Stimulated activated CD8-positive, alpha-beta memory T cell treated with anti-CD3 and anti-CD28 coated beads, Interleukin-2, amount 100 ng/mL, for 48 hours (primary cell): ENCODE measurements at places on chromosomes 3 and 15.

DNA sequence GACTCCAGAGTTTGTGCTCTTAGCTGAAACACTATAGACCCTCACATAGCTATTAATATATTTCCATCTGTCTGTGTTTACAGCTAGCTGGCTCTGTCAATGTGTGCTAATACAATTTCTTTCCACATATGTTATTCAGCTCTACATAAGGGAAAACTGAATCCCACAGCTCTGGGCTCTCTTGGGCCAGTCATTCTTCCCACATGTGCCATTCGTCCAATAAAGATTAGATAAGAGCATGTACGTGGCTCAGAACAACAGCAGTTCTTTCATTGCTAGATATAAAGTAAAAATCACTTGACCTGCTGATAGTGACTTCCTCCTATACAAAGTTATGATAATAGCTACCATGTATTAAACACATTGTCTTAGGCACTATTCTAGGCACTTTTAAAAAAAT lies 2.8 kb upstream of the ILDR1 start:
- no peak for DNase-seq

GRCh38 chr15:67444100-67444499 lies 76.8 kb upstream of the C15orf61 start:
- no peak for DNase-seq

DNA sequence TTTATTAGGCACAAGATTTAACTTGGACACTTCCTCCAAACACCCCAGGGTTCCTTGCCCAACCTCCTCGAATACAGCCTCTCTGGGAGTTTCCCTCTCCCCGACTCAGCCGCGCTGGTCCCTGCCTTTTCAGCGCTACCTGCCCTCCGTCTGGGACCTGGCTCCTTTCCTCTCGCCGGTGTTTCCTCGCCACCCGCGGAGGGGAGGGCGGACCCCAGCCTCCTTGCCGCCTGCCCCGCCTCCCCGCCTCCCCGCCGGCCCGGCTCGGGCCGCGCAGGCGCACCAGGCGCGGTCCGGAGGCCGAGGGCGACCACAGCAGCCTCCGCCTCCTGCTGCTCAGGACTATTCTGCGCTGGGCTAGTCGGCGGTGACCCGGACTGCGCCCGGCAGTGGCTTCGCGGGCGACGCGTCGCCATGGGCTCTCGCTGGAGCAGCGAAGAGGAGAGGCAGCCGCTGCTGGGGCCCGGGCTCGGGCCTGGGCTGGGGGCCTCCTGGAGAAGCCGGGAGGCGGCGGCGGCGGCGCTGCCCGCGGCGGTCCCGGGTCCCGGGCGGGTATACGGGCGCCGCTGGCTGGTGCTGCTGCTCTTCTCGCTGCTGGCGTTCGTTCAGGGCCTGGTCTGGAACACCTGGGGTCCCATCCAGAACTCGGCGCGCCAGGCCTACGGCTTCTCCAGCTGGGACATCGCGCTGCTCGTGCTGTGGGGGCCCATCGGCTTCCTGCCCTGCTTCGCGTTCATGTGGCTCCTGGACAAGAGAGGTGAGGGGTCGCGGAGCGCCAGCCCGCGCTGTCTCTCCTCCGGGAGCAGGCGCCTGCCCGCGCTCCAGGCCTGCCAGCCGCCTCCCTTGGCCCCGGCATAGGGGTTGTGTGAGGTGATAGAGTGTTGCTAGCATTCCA lies at the start of gene SLC49A4:
Gene SLC49A4, plus strand, starts transcription at position 291 of the 895 bp plus-strand sequence. Its CDS starts 124 bp downstream, at position 415.
- peak; percentile 57 for DNase-seq

DNA sequence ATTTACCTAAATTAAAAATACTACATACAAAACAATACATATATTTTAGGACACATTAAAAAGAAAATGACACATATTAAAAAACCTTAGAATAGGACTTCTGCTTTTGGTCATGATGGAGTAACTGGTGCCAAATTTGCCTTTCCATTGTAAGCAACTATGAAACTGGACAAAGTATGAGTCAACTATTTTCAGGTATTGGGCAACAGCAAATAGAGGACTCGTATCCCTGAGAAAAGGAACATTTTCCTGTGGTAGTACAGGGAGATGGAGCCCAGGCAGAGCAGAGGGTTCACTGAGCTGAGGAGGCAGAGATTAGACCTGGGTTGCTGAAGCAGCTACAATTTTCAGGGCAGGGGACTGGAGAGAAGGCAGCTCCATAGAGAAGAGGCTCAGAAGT lies 14.7 kb downstream of the CCR1 start:
- DNase-seq: no peak

GRCh38 chr3:161395115-161396012 lies 24.0 kb upstream of the SPTSSB start:
- DNase-seq: no peak

- no peak for DNase-seq
Observed at GRCh38 chr3:162269636-162270458, 773.2 kb downstream of the OTOL1 start.

DNA sequence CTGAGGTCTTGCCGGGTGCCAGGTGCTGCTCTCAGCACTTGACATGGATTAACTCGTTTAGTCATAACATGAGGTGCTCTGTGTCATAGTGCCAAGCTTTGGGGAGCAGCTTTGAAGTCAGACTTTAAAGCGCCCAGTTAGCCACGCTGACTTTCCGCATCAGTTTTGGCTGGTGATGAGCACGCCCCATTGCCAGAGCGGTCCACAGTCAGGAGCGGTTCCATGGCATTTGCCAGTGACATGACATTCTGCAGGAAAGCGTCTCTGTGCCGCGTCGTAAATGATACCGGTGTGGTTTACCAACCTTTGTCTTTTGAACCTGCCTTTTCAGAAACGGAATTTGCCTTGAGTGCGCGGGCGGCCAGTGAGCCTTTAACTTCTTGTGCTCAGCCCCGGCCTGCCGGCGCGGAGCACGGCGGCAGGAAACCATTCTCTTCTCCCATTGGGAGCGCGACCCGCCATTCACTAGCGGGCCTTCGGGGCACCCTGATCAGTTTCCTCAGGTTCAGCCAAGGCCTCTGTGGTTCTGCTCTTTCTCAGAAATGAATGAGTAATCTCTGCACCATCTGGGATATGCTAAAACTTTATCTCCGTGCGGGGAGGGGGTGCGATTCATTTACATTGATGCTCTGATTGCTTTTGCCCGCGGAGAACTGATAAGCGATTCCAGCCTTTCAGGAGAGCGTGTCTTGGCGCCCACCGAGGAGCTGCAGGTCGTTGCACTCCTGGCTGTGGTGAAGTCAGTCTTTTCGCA lies 1.7 kb upstream of the SLC2A2 start:
- DNase-seq: peak; percentile 53

- DNase-seq: no peak
Observed at GRCh38 chr15:94335616-94336015, 104.3 kb downstream of the MCTP2 start.

- DNase-seq: no peak
Observed at GRCh38 chr3:171718493-171719185, 91.6 kb downstream of the PLD1 start.

GRCh38 chr15:63330926-63331325 lies 50.7 kb downstream of the CA12 start:
- no peak for DNase-seq

- no peak for DNase-seq
Observed at GRCh38 chr3:187880441-187880840, 135.2 kb upstream of the BCL6 start.

- DNase-seq: no peak
Observed at GRCh38 chr3:184805351-184806038, 6.5 kb upstream of the VPS8 start.

- no peak for DNase-seq
Observed at GRCh38 chr3:35849963-35850362, 210.6 kb downstream of the ARPP21 start.

DNA sequence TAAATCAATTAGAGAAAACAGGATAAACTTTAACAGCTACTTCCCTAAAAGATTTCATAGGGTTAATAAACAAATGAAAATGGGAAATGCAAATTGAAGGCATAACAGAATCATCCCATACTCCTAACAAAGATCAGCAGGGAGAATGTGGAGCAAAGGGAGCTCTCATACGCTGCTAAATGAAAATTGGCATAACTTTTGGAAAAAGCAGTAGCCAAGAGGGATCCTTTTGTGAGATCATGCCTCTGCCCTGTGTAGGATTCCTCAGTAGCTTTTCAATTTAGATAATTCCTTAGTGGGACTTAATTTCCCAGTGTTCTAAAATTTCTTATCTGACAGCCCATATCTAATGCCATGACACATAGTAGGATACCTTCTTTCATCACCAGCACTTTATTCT lies 18.2 kb downstream of the NIPA2 start:
- no peak for DNase-seq
